ENCODE measurements at places on chromosomes 16 and 17.

DNA sequence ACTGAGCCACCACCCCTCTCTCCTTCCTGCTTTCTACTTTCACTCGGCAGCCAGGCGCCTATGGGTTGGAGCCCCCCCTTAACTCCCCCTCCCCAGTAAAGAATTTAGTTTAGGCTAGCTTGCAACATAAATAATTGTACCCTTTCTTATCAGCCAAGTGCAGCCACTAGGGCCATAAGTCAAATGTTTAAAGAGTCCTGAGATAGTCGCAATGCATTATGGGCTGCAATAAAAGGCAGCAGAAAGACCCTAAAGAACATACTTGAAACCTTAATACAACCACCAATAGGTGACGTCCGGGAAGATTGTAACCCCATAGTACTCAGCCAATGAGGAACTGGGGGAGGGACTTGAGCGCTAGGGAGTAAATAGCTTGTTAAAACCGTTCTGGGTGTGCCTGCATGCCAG lies 40.5 kb downstream of the C16orf82 start:
- no peak for DNase-seq

- no peak for DNase-seq
Observed at GRCh38 chr17:16439811-16440351, 24.5 kb downstream of the TRPV2 start.

GRCh38 chr17:33895491-33895890 lies 359.6 kb upstream of the CCL2 start:
- DNase-seq = no peak

- no peak for DNase-seq
Observed at GRCh38 chr17:36198831-36199465, 2.4 kb upstream of the CCL3L1 start.

DNA sequence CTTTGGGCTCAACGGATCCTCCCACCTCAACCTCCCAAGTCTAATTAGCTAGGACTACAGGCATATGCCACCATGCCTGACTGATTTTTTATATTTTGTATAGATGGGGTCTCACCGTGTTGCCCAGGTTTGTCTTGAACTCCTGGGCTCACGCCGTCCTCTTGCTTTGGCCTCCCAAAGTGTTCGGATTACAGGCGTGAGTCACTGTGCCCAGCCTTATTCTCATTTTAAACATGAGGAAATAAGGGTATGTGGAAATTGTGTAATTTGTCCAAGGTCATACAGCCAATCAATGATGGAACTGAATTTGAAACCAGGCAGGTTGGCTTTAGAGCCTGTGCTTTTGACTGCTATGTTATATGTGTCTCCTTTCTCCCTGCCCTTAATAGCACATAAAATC lies 27.4 kb upstream of the AQP8 start:
- DNase-seq = no peak

DNA sequence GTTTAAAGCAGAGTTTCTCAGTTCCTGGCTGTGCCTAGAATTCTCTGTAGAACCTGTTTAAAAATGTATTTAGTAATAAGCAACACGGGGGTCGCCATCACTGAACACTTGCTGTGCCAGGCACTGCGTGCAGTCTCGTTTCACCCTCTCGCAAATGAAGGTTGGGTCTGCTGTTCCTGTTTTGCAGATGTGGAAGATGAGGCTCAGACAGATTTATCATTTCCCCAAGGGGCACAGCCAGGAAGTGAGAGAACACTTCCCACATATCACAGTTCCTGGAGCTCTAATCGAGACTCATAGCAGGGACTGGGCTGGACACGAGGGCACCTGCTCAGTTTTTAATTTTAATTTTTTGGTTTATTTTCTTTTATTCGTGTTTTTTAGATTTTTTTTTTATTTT lies 122.7 kb downstream of the ABCC6 start:
- DNase-seq = no peak

GRCh38 chr16:79627092-79627491 lies 26.6 kb upstream of the MAF start:
- DNase-seq = no peak

DNA sequence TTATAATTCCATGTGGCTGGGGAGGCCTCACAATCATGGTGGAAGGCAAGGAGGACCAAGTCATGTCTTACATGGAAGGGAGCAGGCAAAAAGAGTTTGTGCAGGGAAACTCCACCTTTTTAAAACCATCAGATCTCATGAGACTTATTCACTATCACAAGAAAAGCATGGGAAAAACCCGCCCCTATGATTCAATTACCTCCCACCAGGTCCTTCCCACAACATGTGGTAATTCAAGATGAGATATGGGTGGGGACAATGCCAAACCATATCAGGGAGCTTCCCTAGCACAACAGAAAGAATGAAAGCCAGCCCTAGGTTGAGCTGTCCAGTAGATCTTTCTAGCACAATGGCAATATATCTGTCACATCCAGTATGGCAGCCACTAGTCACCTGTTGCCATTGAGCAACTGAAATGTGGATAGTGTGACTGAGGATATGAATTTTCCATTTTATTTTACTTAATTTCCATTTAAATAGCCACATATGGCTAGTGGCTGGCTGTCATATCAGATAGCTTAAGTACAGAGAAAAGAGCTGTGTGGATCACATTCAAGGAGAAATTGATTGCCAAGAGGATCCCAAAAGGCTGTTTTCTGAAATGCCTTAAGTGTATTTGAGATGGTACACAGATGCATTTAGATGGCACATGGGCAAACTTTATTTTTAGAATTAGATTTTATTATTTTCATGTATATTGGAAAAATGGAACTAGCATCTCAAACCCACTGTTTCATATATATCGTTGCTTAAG lies 273.0 kb downstream of the GRIN2A start:
- no peak for DNase-seq

DNA sequence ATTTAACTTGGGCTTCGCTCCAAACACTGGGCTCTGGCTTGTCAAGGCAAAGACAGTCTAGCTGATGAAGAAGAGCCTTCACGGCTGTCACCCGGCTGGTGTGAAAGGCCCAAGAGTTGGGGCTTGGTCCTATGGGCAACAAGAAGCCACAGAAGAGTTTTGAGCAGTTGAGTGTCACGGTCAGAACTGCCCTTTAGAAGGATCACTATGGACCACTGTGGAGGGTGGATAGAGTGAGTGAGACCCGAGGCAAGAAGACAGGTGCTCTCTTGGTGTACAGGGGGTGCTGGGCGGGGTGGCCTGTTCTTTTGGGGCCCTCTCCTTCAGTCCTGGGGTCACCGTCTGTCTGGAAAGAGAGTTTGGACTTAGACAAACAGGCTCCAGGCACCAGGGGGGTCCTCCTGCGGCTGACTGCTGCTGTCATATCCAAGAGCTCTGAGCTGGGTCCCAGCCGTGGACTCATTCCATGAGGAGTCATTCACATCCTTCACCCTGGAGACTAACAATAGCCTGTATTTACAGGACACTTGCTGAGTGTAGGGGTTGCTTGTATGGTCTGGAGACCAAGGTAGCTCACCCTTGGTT lies 2.4 kb downstream of the PIMREG start:
- DNase-seq = no peak

- no peak for DNase-seq
Observed at GRCh38 chr16:27426423-27427408, 24.7 kb downstream of the IL21R start.

DNA sequence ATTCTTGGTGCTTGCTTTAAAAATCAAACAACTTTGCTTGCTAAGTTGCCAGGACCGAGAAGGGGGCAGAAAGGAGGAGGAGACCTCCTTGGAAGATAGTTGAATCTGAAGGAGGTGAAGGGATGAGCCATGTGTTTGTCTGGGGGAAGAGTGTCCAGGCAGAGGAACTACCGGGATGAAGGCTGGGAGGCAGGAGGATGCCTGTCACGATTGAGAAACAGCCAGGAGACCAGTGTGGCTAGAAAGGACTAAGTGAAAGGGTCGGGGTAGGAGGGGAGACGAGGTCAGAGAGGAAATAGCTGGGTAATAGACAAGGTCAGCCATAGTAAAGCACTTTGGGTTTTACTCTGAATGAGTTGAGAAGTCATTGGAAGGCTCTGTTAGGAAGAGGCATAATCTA lies 38.9 kb upstream of the CSNK2A2 start:
- DNase-seq = no peak

- no peak for DNase-seq
Observed at GRCh38 chr16:73909529-73910035, 387.0 kb upstream of the PSMD7 start.

DNA sequence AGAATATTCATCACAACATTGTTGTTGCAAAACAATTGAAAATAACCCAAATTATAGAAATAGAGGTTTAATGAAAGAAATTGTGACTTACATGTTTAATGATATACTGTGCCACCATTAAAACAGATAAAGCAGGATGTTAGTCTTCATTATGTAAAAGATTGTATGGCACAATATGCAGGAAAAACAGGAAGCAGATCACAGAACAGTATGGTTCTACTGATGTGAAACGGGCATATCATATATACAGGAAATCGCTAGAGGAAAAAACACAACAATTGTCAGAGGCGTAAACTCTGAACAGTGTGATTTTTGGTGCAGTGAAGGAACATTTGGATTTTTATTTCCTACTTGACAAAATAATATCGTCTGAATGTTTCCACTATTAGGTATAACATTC lies 22.0 kb downstream of the OR3A1 start:
- DNase-seq = no peak

DNA sequence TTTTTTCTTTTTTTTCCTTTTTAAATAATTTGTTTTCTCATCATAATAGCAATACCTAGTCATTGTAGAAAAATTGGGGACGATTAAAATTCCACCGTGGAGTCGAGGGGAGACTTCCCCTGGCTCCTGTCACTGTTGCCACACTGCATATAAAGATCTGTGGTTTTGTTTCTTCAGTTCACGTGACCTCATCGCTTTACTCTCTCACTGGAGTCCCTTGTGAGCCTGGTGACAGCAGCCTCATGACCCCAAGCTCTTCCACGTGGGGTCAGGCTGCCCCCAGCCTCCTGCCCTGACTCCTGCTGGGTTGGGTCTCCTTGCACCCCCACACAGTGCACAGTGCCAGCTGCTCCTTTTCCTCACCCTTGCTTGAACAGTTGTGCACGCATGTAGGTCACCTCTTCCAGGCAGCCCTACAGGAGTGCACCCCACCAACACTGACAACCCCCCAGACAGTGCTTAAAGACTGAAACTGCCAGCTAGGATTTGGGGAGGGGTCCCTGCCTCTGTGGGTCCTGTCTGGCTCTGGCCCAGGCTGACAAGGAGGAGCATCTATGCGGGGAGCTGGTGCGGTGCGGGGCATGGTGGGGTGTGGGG lies 7.3 kb upstream of the METRNL start:
- DNase-seq = no peak

- no peak for DNase-seq
Observed at GRCh38 chr17:1007310-1008007, 10.5 kb downstream of the TIMM22 start.

- DNase-seq = no peak
Observed at GRCh38 chr16:24286741-24287405, 30.7 kb downstream of the CACNG3 start.

DNA sequence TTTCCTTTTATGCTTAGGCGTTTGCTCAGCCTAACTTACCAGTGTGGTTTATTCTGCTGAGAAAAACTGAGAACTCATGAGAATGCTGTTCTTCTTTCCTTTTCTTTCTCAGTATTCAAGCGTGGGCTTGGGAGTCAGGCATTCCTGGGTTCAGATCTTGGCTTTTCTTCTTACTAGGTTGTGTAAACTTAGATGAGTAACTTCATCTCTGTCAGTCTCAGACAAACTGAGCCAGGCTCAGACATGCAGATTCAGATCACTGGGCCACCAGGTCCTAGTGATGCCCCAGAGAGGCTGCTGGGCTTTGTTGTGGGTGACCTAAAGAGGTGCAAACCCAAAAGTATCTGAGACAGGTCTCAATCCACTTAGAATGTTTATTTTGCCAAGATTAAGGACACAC lies 95.8 kb upstream of the MPHOSPH6 start:
- no peak for DNase-seq

GRCh38 chr17:48616717-48617470 lies 1.8 kb upstream of the HOXB8 start:
- no peak for DNase-seq

- no peak for DNase-seq
Observed at GRCh38 chr17:16329519-16330271, 23.6 kb downstream of the CENPV start.

DNA sequence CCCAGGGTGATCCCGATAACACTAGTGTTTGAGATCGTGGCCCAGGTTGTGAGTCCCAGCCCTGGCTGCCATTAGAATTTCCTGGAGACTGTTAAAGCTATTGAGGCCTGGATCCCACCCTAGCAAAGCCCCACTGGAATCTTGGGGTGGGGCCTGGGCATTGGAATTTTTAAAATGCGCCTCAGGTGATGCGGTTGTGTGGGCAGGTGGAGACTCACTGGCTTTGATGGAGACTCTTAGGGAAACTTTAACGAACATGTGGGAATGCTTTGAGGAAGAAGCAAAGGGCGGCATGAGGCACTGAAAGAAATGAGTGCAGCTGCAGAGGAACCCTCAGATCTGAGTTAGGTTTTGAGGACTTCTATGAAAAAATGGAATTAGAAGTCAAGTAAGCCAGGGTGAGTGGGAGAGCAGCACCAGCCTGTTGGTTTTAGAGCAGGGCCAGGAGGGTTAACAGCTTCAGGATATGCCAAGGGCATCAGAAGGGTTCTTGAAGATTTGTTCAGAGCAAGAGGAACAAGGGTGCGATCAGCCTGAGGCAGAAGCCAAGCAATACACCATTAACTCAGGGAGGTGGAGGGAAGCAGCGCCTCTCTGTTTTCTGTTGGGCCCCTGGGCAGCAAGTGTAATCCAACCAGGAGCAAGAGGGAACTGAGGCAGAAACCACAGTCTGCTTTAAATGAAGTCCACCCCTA lies 42.5 kb downstream of the KSR1 start:
- DNase-seq = no peak

GRCh38 chr16:68289621-68290329 lies 21.0 kb downstream of the SLC7A6OS start:
- no peak for DNase-seq

- no peak for DNase-seq
Observed at GRCh38 chr16:6122401-6122800, 1024.8 kb upstream of the EEF2KMT start.

DNA sequence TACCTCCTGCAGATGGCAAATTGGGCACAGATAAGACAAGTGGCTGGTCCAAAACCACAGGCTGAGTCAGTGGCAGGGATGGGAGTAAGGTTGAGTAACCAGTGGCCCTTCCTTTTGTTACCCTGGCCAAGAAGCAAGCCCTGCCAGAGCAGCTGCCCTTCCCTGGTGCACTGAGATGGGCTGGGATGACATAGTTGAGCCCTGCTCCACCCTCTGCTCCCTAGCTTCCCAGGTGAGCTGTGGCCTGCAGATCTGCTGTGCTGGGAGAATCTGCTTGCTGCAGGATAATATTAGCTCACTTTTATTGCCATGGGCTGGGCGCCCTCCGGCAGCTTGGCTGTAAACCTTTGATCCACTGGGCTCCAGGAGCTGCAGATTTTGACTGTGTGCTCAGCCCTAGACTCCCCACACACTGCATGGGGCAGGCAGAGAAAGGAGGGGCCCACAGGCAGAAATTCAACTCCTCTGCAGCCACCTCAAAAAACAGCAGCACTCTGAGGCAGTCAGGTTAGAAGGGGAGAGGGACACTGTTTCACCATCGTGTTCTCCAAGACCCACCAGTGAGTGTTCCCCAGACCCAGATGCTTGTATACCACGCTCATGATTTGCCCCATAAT lies 101.8 kb downstream of the CBLN1 start:
- DNase-seq = no peak
